Activated CD8-positive, alpha-beta T cell treated with anti-CD3 and anti-CD28 coated beads, Interleukin-2, amount 10 ng/mL, durations not matched to agents 7 days and 5 days (primary cell): ENCODE measurements at places on chromosomes 16 and 17.

DNA sequence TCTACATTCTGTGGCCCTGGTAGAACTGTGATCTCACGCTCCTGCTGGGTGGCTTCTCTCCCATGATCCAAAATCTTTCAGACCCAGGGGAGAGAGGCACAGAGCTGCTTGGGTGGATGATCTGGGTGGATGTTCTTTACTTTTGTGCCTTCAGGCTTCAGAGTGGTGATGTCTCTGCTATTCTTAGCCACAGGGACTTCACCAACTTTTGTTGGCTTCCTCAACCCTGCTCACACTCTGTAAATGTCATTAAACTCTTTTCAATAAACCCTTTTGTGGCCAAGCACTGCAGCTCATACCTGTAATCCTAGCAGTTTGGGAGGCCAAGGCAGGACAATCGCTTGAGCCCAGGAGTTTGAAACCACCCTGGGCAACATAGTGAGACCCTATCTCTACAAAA, 7.6 kb downstream of the CLEC10A start:
- no peak for DNase-seq

DNA sequence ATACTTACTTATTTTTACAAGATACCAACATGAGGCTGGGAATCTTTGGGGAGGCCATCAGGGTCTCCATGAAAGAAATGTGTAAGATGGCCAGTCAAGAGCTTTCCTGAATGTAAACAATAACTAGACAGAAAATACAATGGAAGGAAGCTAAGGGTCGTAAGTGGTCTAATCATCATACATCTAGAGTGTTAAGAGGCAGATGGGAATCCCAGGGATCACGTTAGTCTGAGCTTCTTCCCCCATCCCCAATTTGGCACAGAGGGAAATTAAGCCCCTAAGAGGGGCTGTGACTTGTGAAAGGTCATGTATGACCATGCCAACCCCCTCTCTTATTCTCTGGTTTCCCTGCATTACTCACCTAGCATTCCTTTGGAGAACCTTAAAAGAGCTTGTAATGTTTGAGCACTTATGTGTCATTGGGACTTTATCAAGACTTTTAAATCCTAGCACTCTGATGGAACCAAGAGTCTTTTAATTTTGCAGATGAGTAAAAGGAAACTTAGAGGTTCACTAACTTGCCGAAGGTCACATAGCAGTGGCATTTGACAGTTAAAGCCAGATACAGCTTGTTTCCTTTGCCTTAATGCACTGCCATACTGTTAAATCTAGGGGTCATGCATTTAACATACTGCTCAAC, 46.1 kb downstream of the DCUN1D3 start:
- DNase-seq, result no peak

- DNase-seq, result no peak
Measured at GRCh38 chr17:65035191-65035590, 21.3 kb downstream of the GNA13 start.

DNA sequence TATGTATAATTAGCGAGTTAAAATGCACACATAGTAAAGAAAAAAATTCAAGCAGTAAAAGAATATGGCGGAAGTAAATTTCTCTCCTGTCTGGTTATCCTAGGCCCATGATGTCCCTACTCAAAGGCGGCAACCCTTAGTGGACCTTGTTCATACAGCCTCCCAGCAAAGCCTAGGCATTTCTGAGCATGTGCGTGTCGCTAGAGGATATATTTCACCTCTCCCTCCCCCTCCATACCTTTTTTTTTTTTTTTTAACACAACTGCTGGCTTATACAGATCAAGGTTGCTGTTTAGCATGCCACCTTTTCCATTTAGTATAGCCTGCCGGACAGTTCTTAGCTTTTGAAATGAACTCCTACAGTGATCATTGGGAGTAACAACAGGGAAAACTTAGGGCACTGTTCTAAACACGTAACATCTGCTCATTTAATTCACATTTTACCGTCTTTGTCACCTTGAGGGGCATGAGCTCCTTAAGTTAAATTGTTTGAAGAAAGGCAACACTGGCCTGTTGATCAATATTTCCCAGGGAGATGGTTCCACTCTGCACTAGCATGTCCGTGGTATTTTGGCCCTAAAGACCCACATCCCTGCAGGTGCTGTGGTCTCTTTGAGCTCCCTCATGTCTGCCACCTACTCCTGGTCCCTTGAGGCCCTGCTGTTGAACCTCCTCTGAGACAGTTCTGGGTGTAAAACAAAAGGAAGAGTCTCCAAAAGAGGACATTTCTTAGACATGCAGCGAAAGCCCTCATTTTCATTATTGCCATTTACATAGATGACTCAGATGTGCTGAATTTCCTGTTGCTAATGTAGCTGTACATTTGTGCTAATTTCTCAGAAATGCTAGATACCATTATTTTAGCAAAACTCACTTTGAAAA, 4.1 kb upstream of the TNFRSF13B start:
- no peak for DNase-seq

DNA sequence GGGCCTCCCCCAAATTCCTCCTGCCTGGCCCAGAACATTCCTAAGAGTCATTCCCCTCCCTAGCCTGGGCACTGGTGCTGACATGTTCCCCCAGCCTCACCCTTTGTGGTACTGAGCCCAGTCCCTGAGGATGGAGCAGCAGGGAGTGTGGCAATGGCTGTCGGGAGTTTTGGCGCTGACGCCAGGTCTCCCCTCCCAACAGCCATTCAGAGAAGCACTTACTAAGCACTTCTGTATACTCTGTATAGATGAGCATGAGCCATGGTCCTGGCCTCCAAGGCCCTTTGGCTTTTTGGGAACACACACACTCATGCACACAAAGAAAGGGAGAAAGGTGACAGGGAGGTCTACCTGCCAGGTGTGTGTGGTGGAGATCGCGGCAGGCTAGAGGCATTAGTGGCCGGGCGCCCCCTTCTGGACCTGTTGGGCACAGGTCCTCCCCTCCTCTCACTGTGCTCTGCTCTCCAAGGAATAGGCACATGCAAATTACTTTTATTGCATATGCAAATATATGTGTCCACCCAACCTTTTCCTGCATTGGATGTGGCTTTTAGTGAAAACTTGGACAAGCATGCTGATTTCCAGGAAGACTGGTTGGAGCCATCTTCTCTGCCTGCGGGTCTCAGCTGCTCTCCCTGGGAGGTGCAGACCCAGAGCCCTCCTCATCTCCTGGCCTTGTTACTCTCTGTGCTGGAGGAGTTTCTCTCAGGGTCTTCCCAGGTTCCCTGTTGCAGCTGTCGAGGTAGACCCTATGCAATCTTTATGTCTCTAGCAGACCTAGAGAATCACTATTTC, 17.4 kb upstream of the C17orf107 start:
- peak; percentile 73 for DNase-seq

- DNase-seq, result no peak
Measured at GRCh38 chr17:72984926-72985325, 107.6 kb downstream of the SLC39A11 start.

GRCh38 chr17:54985476-54985875, 16.9 kb downstream of the STXBP4 start:
- no peak for DNase-seq

DNA sequence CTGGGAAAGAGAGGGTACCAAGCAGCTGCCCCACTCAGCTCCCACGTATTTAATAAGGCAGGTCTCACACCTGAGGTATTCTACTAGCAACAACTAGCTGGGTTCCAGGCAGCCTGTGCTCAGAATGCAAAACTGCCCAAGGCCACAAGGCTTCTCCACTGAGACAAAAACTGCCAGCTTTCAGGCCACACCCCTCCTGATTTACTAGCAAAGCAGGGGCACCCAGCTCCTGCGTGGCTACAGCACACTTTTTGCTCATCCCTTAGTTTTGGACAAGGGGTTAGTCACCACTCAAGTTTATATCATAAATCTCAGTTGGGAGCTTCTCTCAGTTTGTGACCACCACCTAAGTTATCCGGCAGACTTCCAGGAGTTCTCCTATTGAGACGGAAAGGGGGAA, 494.6 kb downstream of the CDH11 start:
- DNase-seq, result no peak

- no peak for DNase-seq
Measured at GRCh38 chr16:66656547-66656946, 40.0 kb downstream of the CMTM4 start.

GRCh38 chr16:920717-921116, 50.1 kb downstream of the LMF1 start:
- no peak for DNase-seq

- no peak for DNase-seq
Measured at GRCh38 chr17:78166416-78166815, 2.0 kb upstream of the SYNGR2 start.

GRCh38 chr17:49582789-49583188, 7.1 kb downstream of the NXPH3 start:
- no peak for DNase-seq

DNA sequence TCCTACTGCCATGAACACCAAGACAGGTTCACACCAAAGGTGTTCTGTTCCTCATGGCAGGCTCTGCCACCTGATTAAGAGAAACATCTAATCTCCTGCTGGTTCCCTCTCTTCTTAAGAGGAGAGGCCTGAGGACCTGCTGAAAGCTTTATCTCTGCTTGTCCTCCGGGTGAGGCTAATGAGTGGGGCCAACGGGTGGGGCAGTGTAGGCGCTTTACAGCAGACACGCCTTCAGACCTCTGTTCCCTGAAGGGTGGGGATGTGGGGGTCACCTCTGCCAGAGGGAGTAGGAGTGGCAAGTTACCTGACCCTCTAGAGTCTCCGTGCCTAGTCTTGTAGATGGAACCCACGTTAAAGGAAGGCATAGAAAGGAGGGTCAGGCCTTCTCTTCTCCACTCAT, 4.2 kb upstream of the MRM1 start:
- no peak for DNase-seq

- peak; percentile 71 for DNase-seq
Measured at GRCh38 chr17:8785547-8786413, 13.4 kb downstream of the MFSD6L start.

DNA sequence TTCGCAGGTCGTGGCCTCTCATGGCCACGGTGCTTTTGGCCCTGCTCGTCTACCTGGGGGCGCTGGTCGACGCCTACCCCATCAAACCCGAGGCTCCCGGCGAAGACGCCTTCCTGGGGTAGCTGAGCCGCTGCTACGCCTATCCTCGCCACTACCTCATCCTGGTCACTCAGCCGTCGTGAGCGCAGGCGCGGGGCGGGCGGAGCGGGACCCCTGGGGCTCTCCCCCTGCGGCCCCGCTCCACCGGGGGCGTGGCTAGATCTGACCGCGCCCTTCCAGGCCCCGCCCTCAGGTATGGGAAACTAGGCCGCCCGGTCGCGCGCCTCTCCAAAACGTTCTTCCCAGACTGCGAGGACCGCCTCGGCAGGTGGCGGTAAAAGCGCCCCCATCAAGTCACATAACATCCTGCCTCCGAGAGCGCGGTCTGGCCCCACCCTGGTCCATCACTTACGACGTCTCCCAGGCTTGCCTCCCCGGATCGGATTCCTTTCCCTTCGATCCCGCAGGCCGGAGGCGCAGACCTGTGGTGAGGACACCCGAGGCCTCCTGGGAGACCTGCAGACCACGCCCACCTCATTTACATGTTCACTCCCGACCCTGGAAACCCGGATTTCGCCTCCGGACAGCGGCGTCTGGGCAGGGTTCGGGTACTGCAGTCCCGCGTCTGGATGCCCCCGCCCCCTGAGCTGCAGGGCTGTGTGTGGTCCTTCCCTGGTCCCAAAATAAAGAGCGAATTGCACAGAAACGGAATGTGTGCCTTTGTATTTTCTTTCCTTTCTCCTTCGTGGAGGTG, 91.5 kb upstream of the TMEM97 start:
- peak; percentile 35 for DNase-seq

GRCh38 chr16:66298571-66299120, 67.8 kb upstream of the CDH5 start:
- no peak for DNase-seq

GRCh38 chr17:28333083-28333746, 2.1 kb downstream of the IFT20 start:
- no peak for DNase-seq

DNA sequence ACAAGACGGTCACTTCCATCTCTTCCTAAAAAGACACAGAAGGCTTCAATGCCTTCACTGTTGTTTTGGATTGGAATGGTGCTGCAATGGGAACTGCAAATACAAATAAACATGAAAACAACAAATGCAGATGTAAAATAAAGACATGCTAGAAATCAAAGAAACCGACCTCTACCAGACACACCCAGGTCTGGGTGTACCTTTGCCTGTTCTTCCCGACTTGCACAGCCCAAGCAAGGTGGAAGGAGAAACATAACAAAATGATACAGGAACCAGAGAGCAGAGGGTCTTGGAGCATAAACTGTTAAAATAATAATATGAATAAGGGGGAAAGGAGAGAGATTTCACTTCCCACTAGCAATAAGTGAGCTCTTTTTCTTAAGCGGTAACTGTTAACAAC, 17.3 kb downstream of the RFFL start:
- no peak for DNase-seq

- DNase-seq, result no peak
Measured at GRCh38 chr16:2033057-2033908, 6.6 kb downstream of the NHERF2 start.

DNA sequence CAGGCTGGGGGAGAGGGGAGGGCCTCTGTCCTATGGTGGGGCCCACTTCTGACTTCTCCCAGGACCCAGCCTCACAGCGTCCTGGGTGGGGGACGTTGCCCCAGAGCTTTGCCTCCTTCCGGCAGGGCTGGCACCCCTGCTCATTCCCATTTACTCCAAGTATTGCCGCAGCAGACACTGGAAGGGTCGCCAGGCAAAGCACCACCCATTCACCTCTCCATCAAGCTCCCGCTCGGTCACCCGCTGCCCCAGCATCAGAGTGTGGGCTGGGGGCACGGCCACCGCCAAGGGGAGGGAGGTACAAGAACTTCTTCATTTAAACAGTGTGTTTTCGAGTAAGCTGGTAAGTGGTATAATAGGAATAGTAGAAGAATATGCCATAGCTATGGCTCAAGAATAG, 52.8 kb upstream of the GNG13 start:
- no peak for DNase-seq

DNA sequence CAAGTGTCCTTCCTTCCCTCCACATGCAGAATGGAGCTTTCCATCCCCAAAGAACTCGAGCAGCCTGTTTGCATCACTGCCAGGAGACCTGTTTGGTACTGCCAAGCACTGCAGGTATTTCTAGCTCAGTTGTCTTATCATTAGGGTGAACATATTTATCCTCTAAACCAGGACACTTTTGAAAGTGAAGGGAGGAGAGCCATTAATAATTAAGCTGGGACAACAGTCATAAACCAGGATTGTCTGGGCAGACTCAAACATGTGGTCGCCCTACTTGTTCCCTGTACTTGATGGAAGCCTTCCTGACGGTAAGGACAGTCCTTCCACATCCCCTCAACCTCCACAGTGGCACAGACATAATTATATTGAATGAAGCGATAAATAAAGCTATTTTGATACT, 67.4 kb downstream of the PRKCA start:
- DNase-seq, result no peak

DNA sequence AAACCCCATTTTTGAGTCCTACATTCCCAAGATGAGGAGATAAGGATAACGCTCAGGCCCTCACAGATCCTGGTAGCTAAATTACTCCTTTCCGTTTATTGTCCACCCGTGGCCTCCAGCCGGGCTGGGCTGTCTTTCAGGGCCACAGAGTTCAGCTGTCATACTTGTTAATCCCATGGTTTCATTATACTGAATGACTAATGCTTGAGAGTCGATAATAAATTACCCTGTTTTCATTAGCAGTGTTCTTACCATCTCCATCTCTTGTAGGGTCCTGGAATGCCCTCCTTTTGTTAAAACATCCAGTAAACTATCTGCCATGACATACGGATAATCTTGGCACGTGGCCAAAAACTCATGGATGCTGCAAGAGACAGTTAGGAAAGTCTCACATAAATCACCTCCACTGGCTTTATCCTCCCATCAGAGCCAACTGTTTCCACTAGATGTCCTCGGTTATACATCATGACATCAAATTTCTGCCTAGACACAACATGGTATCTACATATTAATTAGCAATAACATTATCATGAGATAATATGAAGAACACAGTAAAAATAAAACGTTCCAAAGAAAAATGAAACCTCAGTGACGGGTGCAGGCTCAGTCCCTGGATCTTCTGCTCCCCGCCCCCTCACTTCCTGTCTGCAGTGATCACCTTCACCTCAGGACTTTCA, 45.3 kb downstream of the BRD7 start:
- no peak for DNase-seq
